ENCODE measurements at places on chromosomes 1 and 21.

DNA sequence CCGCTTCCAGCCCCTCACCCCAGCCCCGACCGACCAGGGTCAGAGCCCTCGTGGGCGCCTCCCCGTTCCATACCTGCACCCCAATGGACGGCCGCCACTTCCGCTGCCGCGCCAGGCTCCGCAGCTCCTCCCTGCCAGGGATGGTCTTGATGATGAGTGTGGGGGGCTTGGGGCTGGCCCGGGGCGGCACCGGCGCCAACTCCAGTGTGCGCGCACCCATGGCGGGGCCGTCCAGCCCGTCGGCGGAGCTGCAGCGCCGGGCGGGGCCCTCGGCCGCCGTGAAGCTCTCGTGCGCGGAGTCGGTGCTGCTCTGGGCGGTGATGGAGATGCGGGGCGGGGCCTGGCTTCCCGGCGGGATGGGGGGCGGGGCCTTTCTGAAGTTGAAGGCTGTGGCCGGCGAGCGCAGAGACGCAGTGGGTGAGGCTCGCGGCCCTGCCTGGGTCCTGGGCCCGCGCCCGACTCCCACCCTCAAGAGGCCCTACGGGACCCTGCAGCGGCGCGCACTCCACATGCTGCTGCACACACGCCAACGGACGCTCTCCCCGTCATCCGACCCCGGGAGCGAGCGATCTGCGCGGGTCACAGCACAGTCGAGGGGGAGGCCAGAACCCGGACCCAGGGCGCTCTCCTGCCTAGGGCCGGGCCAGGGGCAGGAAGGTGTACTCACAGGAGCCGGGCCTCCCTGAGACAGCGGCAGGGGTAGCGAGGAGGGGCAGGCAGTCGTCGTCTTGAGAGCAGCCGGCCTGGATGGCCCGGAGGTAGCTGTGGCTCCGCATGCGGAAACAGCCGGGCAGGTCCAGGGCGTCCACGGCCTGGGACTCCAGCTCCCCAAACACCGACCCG, 26.1 kb upstream of the SMIM12 start:
- DNase-seq: peak; percentile 16

DNA sequence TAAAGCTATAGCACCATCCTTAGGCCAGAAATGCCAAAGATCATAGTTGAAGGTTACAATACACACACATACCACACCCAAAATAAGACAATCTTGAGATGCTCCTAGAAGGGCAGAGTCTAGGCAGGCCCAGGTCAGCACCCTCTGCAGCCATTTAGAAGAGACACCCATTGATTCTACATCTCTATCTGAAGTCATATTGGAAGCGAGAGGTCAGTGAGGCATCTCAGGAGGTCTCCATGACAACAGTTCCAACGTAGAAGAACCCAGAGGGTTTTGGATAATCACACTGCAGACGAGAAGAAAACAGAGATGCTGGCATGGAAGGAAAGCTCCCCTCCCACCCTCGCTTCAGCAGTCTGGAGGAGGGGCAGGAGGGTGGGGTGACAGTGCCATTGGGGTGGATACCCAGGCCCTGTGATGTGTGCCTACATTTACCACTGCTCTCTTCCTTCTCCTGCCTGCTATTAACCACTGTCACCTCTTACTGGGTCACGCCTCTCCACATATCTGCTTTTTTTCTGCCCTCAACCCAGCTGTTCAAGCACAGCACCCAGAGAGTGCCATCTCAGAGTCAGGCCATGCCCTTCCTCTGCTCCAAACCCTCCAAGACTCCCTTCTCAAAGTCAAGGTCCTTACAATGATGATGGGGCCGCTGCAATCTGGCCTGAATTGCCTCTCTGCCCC, 6.2 kb downstream of the TMCO4 start:
- no peak for DNase-seq

DNA sequence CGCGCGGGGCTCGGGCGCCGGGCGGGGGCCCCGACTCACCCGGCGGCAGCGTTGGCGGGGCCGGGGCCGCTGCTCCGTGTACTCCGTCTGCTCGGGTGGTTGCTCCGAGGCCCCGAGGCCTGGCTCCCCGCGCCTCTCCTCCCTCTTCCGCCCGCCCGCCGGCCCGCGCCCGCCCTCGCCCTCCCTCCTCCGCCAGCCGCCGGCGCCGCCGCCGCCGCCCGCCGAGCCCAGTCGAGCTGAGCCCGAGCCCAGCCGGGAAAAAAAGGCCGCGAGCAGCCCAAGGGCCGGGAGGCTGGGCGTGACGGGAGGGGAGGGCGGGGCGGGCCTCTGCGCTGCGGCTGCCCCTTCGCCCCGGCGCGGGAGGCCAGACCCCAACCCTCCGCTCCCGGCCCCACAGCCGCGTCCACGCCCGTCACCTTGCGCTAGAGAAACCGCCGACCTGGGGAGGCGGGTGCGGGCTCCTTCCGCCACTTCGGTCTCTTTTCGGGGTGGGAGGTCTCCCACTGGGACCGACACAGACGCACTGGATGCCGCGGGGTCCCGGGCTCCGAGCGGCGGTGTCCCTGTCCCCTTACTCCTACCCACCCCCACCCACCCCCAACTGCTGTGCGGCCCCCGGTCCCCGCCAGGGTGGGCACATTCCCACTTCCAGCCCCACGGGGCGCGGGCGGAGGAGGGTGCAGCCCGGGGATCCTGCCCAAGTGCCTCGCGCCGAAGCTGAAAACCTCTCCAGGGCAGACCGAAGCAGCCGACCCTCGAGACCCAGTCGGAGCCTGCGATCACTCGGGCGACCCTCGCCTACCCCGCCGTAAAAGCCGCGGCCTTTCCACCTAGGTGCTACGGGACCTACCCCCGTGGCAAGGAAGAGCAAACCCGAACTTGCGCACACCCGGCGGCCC, at the start of gene CERS2:
Gene CERS2 (minus strand): TSS at position 256 of the 899 bp plus-strand sequence. CDS start 5,745 bp downstream, outside the sequence.
- DNase-seq: peak; percentile 57

DNA sequence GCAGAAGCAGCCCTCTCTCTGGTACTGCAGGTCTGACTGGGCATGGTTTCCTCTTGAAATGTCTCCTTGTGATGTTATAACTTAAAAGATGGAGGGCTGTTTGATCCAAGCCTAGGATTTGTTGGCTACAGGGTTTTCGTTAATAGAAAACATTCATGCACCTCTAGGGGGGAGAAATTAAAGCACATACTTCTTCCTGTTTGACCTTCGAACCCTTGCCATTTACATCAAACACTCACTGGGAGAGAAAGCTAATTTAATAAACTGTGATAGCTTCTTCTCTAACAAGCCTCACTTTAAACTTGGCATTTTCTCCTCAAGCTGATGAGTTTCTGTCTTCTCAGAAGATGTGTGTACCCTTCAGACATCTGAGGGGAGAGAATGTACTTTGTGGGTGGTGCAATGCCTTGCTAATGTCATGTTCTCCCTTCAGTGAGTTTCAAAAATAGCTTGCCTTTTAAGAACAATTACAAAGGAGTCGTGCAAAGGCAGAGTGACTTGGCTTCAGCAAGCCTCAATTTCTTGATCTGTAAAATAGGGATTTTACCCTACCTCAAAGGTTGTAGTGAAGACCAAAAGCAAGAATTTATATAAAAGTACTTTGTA, 20.4 kb downstream of the CACHD1 start:
- DNase-seq: no peak

DNA sequence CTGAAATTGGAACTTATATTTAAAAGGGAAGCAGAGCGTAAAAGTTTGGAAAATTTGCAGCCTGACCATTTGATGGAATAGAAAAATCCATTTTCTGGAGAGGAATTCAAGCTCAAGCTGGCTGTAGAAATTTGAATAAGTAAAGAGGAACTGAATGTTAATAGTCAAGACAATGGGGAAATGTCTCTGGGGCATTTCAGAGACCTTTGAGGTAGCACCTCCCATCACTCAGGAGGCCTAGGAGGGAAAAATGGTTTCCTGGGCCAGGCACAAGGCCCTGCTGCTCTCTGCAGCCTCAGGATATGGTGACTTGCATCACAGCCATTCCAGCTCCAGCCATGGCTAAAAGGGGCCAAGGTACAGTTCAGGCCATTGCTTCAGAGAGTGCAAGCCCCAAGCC, 17.6 kb upstream of the TSHB start:
- DNase-seq: no peak

DNA sequence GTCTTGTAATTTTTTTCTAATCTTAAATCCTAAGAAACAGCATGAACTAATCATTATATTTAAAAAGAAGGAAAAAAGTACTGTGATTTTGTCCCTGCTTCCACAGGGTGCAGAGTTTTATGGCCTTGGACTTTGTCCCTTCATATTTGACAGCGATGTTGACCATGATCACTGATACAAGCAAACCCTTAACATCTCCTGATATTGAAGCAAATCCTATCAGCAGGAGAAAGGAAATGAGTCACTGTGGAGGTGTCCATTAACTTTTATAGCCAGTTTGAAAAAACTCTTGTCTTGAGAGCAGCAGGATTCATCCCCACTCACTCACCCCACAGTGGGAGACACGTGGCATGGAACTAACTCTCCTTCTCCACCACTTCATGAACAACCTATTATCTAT, 5.1 kb upstream of the REG4 start:
- DNase-seq: no peak

- no peak for DNase-seq
These were observed 5.9 kb downstream of the CDC14A start for GRCh38 chr1:100358210-100358609.

DNA sequence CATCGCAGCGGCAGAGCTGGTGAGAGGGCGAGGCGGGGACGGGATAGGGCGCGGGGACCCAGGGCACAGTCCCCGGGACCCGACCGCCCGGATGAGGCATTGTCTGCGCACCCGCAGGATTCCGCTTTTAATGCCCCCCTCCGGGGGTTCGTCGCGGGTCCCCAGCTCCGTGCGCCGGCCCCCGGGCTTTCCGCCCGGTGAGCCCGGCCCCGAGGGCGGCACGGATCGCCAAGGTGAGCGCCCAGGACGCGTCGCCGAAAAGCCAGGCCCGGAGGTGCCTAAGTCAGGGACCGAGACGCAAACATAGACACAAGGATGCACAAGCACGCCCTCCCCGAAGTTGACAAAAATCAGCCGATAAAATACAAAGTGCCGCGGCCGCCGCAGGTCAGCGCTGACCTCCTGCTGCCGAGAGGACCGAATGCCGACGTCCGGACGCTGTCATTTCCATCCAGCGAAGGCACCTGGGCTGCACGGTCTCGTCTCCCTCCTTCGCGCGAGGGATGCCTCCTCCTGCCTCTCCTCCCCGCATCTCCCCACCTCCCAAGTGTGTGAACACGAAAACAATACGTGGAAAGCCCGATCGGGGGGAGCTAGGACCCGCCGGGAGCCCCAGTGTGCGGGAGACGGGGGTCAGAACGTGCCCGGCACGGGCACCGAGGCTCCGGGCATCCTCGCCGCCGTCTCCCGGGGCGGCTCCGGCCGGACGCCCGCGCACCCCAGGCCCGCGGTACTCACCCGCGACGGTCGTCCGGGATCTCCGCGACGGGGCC, 101.1 kb upstream of the SOD1 start:
- no peak for DNase-seq

- no peak for DNase-seq
These were observed 18.8 kb upstream of the ACTRT2 start for GRCh38 chr1:3002349-3003038.

All from stimulated activated CD8-positive, alpha-beta memory T cell treated with anti-CD3 and anti-CD28 coated beads, Interleukin-7, amount 100 ng/mL, for 1 hour (primary cell).